ENCODE measurements at places on chromosomes 4 and X.

DNA sequence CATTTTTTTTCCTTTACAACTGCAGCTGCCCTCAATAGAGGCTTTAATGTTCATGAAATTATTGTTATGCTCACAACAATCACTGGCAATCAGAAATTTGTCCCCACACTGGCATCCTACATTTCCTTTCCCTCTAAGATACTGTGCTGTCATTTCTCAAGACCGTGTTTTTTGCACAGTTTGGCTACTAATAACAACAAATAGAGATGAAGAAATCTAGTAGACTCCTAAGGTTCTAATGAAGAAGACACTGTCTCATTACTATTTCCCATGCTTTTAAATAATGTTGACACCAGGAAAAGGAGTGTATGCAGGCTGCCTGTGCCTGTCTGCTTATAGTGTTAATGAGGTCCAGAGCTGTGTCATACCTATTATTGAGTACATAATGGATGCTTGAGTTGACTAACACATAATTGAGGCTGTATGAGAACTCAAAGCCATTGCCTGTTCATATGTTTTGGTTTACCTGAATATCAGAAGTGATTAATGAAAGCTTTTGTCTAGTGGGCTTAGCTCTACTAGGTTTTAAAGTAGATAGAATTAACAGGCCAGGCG is 1.5 kb upstream of the EIF4E start:
- DNase-seq = no peak

- DNase-seq = no peak
These were observed 6.3 kb downstream of the HAUS7 start for GRCh38 chrX:153464116-153464515.

DNA sequence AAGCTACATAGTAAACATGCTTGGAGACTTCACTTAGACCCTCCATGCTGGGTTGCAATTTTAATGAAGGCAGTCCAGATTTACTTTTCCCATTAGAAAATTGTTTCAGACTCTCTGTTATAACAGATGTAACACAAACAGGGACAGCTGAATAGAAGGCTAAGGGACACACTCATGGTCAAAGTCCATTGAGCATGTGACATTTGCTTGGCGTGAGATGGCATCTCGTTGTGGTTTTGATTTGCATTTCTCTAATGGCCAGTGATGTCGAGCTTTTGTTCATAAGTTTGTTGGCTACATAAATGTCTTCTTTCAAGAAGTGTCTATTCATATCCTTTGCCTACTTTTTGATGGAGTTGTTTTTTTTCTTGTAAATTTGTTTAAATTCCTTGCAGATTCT is 358.2 kb upstream of the CLNK start:
- no peak for DNase-seq

DNA sequence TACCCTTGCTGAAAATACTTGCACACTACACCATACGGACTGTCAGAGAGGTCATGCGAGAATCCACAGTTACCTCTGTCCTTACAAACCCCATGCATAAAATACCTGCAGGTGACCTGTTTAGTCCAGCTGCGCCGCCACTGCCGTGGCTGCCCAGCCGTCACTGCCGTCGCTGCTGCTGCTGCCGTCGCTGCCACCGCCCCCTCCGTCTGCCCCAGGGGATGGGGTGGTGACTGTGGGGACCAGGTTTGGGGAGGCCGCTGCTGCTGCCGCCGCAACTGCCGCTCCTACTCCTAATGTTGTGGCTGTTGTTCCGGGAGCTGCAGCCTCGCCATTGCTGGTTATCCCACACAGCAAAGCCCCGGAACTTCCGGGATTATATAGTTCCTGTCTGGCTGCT is 141.8 kb upstream of the ZCCHC13 start:
- DNase-seq = no peak

DNA sequence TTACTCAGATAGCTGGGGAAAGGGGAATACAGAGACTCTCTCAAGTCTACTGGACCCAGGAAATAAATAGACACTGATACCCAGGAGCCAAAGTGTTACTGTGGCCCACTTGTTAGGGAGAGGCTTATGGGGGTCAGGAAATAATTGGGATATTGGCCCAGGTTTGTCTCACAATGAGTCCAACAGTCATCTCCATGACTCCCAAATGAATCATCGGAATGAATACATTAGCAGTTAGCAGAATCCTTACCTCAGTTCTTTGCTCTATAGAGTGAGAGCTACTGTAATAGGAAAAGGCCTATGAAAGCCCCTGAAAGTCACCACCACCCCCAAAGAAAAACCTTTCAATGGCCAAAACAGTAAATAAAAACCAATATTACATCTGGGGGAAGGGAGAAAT is 42.4 kb upstream of the ARHGEF6 start:
- no peak for DNase-seq

DNA sequence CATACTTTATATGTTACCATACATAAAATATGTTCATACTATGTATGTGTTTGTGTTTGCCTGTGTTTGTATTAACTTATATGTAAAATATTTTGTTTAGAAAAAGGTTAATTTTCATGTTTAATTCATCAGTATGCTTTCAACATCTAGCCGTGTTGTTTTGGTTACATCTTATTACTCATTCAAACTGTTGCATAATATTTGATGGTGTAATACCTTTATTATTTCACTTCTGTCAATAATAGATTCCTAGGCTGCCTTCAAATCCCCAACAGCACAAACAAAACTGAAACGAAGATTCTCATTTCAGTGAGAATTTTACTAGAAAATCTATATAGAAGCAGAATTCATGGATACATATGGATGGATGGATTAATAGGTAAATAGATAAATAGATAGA is 462.3 kb upstream of the ADGRL3 start:
- DNase-seq = no peak

Measured in activated CD8-positive, alpha-beta memory T cell treated with anti-CD3 and anti-CD28 coated beads for 48 hours (primary cell).